Myocyte (in vitro differentiated cells): ENCODE measurements at places on chromosomes 4 and X. TPM values are rescaled to one million over a fixed set of nuclear protein-coding genes. Genes with fewer than 3 reads are reported as not detected.

The GAGE12E gene
- total RNA-seq = not detected in 2 replicates

The CTSO gene
- total RNA-seq = 29.4 and 32.9 TPM in 2 replicates

The HPSE gene
- total RNA-seq = 0.21 and 0.26 TPM in 2 replicates

DNA sequence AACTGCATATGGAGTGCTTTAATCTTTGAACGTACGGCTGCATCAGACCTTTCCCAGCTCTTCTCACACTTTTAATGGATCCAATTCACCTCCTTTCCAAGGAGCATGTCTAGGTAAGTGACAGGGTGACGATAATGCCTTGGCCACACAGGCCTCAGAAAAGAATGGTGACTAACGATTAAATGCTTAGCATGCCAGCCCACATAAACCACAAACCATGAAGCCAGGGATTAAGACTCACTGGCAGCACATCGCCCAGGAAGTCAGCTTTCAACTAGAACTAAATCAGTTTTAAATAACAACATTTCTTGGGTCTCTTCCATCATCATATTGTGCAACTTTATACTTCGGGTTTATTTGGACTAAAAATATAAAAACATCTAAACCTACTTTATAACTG lies 28.7 kb downstream of the INPP4B start:
- peak; percentile 93 for DNase-seq

- no peak for DNase-seq
Measured at GRCh38 chr4:5101571-5101970, 50.3 kb downstream of the STK32B start.

- DNase-seq = no peak
Measured at GRCh38 chr4:90186229-90186628, 59.0 kb downstream of the CCSER1 start.

DNA sequence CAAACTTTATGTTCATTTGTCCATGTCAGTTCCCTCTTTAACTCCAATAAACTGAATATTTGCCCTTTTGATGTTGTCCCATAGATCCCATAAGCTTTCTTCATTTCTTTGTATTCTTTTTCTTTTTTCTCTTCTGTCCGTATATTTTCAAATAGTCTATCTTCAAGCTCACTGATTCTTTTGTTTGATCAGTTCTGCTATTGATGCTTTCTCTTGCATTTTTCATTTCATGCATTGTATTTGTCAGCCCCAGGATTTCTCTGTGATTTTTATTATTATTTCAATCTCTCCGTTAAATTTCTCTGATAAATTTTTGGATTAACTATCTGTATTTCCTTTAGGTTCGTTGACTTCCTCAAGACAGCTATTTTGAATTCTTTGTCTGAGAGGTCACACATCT lies 272.9 kb upstream of the GALNT7 start:
- DNase-seq = no peak

GRCh38 chr4:146155152-146155724 lies 20.3 kb upstream of the LSM6 start:
- no peak for DNase-seq

DNA sequence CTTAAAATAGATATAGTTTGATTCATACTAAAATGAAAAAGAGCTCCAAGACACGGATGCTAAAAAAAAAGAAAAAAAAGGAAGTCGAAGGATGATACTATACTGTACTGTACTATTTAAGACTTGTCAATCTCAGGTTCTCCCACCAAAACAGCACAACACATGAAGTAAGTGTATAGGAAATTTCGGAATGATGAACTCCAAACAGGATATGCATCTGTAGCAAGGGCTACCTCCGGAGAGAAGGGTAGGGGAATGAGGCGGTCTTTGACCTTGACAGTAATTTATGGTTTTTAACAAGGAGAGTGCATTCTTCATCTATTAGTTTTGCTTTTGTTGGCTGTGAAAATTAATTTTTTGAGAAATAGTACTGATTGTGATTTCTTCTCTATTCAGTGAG lies 541 bp upstream of the FIP1L1 start:
- DNase-seq = no peak

- DNase-seq = no peak
Measured at GRCh38 chr4:46550471-46550870, 160.5 kb upstream of the GABRA2 start.

DNA sequence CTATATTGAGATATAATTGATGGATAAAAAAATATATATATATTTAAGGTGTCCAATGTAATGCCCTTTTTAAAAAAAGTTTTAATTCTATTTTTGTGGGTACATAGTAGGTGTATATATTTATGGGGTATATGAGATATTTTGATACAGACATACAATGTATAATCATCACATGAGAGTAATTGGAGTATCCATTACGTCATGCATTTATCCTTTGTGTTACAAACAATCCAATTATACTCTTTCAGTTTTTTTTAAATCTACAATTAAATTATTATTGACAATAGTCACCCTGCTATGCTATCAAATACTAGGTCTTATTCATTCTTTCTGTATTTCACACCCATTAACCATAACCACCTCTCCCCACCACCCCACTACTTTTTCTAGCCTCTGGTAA lies 66.3 kb upstream of the DIPK2B start:
- no peak for DNase-seq
